ENCODE measurements at places on chromosomes 4 and X.

- no peak for DNase-seq
Observed at GRCh38 chr4:5919044-5919443, 26.2 kb upstream of the CRMP1 start.

DNA sequence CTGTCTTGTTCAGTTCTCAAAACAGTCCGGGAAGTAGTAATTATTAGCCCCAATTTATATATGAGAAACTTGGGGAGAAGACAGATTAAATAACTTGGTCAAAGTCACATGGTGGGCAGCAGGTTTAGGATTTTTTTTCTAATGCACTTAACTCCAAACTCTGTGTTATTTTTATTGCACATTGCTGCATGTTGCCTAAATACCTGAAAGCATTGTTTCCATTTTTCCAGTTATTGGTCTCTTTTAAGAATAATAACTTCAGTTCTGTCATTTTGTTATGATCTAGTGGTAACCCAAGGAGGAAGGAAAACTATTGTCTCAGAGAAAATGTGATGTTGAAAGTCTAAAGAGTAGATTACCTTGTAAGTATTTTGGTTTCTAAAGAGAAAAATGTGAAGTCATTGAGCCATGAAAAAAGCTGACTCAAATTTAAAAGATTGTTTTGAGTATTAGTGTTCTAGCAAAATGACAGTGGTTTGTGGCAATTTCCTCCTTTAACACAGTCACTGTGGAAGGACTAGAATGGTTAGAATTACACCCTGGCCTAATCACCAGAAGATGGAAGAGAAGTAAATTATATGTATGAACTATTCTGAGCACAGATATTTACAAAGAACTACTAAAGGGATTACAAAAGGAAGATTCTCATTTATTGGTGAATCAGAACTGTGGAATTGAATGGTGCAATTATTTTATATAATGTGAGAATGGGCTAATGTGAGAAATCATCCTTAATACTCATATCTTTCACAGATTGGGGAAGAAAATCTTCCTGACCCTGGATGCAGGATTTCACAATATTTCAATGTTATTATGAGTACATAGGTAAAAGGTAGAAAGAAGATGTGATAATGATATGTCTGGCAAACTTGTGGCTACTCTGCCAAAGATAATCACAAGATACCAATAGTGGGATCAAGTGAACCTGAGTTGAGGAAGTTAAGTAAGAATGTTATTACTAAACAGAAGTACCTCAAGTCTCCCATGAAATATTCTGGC lies 21.7 kb upstream of the CXCL8 start:
- DNase-seq: no peak

DNA sequence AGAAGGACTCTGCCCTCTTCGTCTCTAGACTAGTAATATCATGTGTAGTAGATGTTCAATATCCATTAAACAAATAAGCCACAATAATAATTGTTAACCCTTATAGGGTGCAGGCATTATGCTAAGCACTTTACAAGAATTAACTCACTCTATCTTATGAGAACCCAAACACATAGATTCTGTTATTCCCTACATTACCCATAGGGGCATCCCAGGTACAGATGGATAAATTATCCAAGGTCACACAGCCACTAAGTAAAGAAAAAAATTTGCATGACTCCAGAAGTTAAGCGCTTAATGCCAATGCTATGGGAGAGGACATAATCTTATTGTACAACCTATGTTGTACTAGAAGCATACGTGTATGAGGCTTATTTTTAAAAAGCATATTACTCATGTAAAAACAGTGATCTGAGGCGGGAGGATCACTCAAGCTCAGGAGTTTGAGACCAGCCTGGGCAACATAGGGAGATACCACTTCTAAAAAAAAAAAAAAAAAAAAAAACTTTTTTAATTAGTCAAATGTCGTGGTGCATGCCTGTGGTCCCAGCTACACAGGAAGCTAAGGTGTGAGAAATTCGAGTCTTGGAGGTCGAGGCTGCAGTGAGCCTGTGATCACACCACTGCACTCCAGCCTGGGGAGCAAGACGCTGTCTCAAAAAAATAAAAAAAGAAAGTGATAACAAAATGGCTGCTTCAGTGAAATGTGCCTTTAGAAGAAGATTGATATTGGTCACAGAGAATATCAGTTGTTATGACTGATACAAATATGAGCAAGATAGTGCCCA lies 13.6 kb downstream of the LDB2 start:
- no peak for DNase-seq

- no peak for DNase-seq
Observed at GRCh38 chrX:136190038-136190713, 42.8 kb downstream of the FHL1 start.

GRCh38 chr4:142549726-142550463 lies 296.2 kb downstream of the INPP4B start:
- DNase-seq: no peak

DNA sequence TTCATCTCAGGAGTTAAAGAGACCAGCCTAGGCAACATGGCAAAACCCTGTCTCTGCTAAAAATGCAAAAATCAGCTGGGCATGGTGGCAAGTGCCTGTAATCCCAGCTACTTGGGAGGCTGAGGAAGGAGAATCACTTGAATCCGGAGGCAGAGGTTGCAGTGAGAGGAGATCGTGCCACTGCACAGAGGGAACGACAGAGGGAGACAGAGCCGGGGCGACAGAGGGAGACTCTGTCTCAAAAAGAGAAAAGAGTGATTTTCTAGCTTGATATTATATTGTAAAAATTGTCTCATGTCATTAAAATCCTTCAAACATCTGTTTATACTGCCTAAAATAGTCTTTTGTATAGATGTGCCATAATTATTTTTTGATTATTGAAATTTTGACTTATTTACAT lies 225.4 kb upstream of the AGA start:
- DNase-seq: no peak

DNA sequence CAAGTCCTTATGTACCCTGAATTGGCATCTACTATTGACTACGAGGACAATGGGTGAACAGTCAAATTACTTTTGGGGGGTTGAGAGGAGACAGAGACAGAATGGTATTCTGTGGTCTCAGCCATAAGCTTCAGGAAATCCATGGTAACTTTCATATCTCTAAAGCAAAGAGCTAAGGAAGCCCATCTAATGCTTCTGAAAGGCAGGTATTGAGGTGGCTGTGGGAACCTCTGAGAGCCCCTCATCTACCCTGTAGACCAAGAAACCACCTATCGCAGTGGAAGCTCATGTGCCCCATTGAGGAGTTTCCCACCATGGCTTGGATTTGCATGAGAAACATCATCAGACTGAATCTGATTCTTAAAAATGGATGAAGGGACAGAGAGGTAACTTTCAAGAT lies 23.1 kb upstream of the BMP2K start:
- DNase-seq: no peak

DNA sequence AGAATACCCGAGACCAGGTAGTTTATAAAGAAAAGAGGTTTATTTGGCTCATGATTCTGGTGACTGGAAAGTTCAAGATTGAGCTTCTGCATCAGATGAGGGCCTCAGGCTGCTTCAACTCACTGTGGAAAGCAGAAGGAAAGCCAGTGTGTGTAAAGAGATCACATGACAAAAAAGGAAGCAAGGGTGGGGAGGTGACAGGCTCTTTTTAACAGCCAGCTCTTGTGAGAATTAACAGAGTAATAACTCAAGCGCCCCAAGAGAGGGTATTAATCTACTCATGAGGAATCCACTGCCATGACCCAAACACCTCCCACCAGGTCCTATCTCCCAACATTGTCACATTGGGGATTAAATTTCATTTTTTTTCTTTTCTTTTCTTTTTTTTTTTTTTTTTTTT lies 6.3 kb upstream of the YIPF6 start:
- DNase-seq: no peak

DNA sequence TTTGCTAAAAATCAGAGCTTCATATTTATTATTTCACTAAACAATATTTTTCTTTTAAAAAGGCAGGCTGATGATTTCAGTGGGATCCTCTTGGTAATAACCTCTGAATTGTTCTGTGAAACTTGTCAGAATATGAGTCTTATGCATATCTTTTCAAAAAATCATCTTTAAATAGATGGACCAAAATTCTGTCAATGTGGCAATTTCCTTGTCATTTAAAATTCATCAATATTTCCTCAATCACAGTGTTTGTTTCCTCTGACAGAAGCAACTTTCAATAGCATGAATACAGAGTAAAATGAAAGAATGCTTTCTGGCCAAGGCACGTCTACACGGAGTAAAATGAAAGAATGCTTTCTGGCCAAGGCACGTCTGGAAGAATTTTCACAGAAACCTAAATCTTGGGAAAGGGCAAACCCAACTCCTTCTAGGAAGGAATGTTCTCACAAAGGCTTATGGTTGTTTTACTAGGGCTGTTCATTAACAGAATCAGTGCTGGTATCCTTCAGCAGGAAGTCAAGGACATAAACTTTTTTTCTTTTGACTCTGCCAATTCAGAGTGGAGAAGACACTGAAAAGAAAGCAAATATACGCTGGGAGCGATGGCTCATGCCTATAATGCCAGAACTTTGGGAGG lies 99.0 kb upstream of the GPR34 start:
- DNase-seq: no peak
